Subcutaneous preadipocyte (primary cell): ENCODE measurements at places on chromosomes 5 and 9. TPM values are rescaled to one million over a fixed set of nuclear protein-coding genes. Genes with fewer than 3 reads are reported as not detected.

The SPATA31C1 gene
- total RNA-seq, result not detected in 2 replicates

The SAXO1 gene
- not detected in 2 replicates for total RNA-seq

The ZBTB43 gene
- 8.8 and 71.7 TPM in 2 replicates for total RNA-seq

The DAB2IP gene
- total RNA-seq, result 2.9 and 3.7 TPM in 2 replicates

The GZMA gene
- not detected in 2 replicates for total RNA-seq
